ENCODE measurements at places on chromosomes 4 and X. TPM values are rescaled to one million over a fixed set of nuclear protein-coding genes. Genes with fewer than 3 reads are reported as not detected.

The FAM149A gene
- 20.8 TPM for total RNA-seq

The CLCN5 gene
- 23.9 TPM for total RNA-seq

- H3K36me3 ChIP-seq, result no peaks in the 10 kb centered on the region
- H3K27me3 ChIP-seq, result no peaks in the 10 kb centered on the region
- no peaks in the 10 kb centered on the region for H3K4me1 ChIP-seq
Observed at GRCh38 chr4:144754562-144755410, 108.8 kb downstream of the HHIP start.

- no peak for DNase-seq
- H3K36me3 ChIP-seq, result no peaks in the 10 kb centered on the region
Observed at GRCh38 chrX:94435799-94436198, 761.8 kb downstream of the FAM133A start.

DNA sequence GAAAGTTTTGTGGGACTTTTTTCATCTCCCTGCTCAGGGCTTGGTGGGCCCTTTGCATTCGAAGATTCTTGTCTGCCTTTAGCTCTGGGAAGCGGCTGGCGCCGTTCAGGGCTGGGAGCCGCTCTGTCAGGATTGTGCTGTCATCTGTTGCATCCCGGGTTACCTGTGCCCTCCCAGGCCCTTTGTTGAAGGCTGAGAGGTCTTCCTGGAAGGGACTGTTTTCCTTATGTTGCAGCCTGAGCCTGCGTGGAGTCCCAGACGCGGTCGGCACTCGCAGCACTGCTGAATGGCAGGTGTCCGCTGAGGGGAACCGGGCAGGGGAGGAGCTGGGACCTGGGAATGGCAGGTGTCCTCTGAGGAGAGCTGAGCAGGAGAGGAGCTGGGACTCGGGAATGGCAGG, 15.9 kb downstream of the RGS12 start:
- H3K36me3 ChIP-seq, result no peaks in the 10 kb centered on the region
- no peak for DNase-seq
- no peak overlapping the region for H3K27ac ChIP-seq

DNA sequence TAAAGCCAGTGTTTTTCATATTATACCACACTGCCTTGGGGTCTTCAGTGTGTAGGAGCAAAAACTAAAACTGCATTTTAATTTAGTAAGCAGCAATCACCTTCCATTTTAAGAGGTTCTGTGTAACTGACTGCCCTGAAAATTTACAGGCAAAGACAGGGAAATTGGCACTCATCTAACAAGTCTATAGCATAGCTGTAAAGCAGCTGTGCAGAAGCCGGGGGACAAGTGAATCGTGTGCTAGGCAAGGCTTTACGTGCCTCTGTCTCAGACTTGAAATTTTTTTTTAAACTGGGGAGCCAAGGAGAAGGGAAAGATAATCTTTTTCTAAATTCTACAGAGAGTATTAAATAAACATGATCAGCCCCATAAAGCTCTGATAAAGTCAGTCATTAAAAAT, 39.7 kb downstream of the TSPAN5 start:
- no peaks in the 10 kb centered on the region for H3K36me3 ChIP-seq
- H3K4me3 ChIP-seq, result no peak overlapping the region
- no peak overlapping the region for H3K27ac ChIP-seq
- no peak for DNase-seq

The NLGN4X gene
- total RNA-seq, result 0.88 TPM

DNA sequence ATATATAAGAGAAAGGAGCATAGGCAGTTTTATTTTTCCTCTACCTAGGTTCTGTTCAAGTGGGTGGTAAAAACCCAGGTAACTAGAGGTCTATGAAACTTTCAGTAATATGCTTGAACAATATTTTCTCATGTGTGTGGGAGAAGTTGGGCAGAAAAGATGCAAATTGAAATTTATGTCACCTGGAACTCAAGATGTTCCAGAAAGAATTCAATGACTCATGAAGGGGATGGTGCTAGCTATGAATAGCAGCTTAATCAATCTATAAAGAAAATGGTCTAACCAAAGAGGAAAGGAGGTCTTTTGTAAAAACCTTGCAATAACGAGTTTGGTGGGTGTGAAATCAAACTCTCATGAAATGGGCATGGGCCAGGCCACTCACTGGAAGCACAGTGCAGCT, 263.8 kb downstream of the INPP4B start:
- H3K36me3 ChIP-seq, result no peaks in the 10 kb centered on the region
- DNase-seq, result no peak
- H3K27me3 ChIP-seq, result no peaks in the 10 kb centered on the region
- no peak overlapping the region for H3K4me3 ChIP-seq
- H3K27ac ChIP-seq, result no peak overlapping the region

- H3K4me1 ChIP-seq, result no peaks in the 10 kb centered on the region
- H3K4me3 ChIP-seq, result no peak overlapping the region
- H3K36me3 ChIP-seq, result no peaks in the 10 kb centered on the region
- H3K27me3 ChIP-seq, result no peaks in the 10 kb centered on the region
- no peak overlapping the region for H3K27ac ChIP-seq
Observed at GRCh38 chrX:77918568-77918967, 8.1 kb downstream of the ATP7A start.

DNA sequence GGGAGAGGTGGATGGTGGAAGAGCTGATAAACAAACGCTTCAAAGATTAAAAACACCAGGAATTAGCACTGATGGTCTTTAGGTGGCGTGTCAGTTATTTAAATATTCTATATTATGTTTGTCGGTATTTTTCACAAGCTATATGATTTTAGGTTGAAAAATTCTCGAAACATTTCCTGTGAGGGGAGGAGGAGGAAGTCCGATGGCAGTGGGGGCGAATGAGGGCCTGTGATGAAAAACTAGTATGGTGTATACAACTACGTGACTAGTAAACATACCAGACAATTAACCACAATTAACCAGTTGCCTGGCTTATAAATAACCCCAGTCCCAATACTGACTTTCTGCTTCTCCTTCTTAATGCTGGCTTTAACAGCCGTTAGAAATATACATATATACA, 595 bp upstream of the NAP1L2 start:
- H3K4me3 ChIP-seq, result peak overlapping the region; percentile 2
- H3K27ac ChIP-seq, result no peak overlapping the region
- H3K27me3 ChIP-seq, result peaks cover 15% of the 10 kb centered on the region
- no peak for DNase-seq

- H3K4me3 ChIP-seq, result no peak overlapping the region
- no peaks in the 10 kb centered on the region for H3K27me3 ChIP-seq
- H3K36me3 ChIP-seq, result no peaks in the 10 kb centered on the region
- H3K27ac ChIP-seq, result no peak overlapping the region
- DNase-seq, result no peak
- no peaks in the 10 kb centered on the region for H3K4me1 ChIP-seq
Observed at GRCh38 chr4:143254491-143255226, 69.9 kb downstream of the USP38 start.

The FAM114A1 gene
- total RNA-seq, result 88.9 TPM

DNA sequence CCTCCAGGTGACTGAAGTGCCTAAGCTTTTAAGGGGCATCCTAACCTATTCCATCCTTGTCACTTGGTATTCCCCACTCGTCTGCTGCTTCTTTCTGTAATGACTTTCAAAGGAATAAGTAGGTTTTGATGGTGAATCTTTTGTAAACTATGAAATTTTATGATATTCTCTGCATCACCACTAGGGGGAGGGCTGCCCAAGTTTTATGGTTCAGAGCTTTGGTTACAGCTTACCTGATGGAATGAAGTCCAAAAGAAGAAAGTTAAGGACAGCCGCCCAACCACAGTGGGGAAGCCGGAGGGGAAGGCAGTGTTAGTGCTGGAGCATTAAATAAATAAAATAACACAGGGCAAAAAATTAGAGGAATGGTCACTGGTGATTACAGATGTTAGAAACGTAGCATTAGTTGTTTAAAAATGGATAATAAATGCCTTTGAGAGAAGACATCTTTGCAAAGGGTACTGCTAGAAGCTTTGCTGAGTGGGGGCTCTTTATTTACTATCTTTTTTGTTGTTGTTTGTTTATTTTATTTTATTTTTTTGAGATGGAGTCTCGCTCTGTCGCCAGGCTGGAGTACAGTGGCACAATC, 204.9 kb downstream of the GBA3 start:
- H3K36me3 ChIP-seq, result no peaks in the 10 kb centered on the region
- no peaks in the 10 kb centered on the region for H3K4me1 ChIP-seq
- H3K27me3 ChIP-seq, result no peaks in the 10 kb centered on the region
- no peak overlapping the region for H3K4me3 ChIP-seq
- no peak for DNase-seq

DNA sequence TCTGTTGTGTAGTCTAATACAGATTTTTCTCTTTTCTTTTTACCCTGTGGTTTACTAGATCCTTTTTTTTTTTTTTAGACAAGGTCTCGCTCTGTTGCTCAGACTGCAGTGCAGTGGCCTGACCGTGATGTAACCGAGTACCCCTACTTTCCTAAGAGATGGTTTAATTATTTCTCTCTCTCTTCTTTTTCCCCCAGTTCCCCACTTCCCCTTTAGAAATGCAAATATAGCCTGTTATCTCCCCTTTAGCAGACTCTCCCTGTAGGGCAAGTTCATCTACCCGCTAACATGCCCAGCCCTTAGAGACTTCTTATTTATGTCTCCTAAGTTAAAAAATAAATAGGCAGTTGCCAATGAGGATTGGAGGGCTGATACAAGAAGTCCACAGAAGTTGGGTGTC, 4.5 kb downstream of the SNX25 start:
- H3K4me3 ChIP-seq, result no peak overlapping the region
- no peaks in the 10 kb centered on the region for H3K4me1 ChIP-seq
- no peak overlapping the region for H3K27ac ChIP-seq
- H3K36me3 ChIP-seq, result no peaks in the 10 kb centered on the region
- DNase-seq, result no peak
- H3K27me3 ChIP-seq, result no peaks in the 10 kb centered on the region

GRCh38 chr4:156247470-156247869, 293.8 kb upstream of the CTSO start:
- no peak overlapping the region for H3K27ac ChIP-seq
- no peaks in the 10 kb centered on the region for H3K27me3 ChIP-seq
- no peak overlapping the region for H3K4me3 ChIP-seq
- no peak for DNase-seq
- H3K4me1 ChIP-seq, result no peaks in the 10 kb centered on the region
- H3K36me3 ChIP-seq, result no peaks in the 10 kb centered on the region

DNA sequence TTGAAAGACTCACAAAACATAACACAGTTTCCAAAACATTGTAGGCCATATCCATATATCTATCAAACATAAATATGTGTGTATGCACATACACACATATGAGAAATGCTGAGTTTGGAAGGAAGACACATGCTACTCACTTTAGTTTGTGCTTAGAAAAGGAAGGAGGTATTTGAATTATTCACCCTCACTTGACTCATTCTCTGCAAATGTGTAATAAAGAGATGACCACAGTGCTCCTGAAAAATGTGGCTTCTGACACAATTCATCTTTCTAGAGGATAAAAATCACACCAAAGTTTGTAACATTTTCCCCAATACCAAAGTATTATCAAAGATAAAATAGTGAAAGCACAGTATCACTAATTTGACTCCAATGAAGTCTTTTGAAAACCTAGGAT, 950.1 kb downstream of the FAT4 start:
- H3K27me3 ChIP-seq, result no peaks in the 10 kb centered on the region
- H3K4me1 ChIP-seq, result no peaks in the 10 kb centered on the region
- H3K27ac ChIP-seq, result no peak overlapping the region
- no peak for DNase-seq
- no peaks in the 10 kb centered on the region for H3K36me3 ChIP-seq

The RTL3 gene
- not detected for total RNA-seq

The CNGA1 gene
- 9.5 TPM for total RNA-seq

Measured in right lobe of liver (tissue), 6 donors.